ENCODE measurements at places on chromosomes 6 and 20.

GRCh38 chr6:31831350-31832215 lies 4.0 kb downstream of the HSPA1B start:
- no peak for DNase-seq

GRCh38 chr20:49245921-49246740 lies 26.9 kb downstream of the DDX27 start:
- DNase-seq: peak; percentile 33

GRCh38 chr20:52490711-52491430 lies 299.3 kb upstream of the ZFP64 start:
- peak; percentile 80 for DNase-seq

DNA sequence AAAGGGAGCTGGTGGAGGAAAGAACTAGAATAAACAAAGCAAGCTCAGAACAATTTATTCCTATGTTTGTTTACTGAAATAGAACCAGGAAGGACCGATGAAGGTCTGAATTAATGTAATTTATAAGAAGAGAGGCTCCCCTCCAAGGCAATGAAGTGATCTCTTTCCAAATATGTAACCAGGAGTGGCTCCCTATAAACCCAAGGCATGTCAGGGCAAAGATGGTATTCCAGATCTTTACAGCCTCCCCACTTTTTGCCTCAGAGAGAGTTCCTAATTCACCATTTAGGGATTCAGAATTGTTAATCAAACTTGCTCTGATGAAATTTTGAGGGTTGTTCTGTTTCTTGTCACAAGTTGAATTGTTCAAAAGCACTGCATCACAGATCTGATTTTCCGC lies 88.8 kb downstream of the HDGFL1 start:
- no peak for DNase-seq

DNA sequence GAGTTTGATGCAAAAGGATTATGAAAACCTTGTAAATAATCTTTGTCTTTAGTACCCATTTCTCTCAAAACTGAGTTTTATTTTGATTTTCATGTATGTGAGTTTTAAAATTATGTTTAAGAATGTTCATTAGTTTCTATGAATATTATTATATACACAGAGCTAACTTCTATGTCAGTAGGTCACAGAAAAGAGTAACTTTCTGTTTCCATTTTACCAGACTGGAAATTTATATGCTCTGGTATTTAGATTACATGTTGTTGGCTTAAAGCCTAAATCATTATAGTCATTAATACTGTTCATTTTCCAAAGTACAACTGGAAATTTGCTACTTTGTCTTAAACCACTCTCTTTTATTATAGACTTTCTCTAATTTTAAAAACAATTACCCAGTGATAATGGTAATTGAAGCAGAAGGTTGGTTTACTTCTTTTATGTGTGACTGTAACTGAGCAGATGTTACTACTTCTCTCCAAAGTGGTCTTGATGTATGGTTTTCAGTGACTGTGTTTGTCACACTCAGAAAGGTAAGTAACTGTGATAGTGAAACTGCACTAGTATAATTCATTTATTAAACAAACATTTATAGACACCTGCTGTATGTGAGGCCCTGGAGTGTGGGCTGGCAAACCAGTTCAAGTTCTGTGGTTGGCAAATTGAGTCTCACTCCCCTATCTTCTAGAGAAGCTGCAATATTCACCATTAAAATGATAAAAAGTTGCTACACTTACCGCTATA lies 13.2 kb downstream of the CRYBG1 start:
- DNase-seq: no peak

Measured in Daoy (cell line).